Skeletal muscle tissue (tissue), 5 donors: ENCODE measurements at places on chromosomes 4 and X. TPM values are rescaled to one million over a fixed set of nuclear protein-coding genes. Genes with fewer than 3 reads are reported as not detected.

Gene CPZ
- total RNA-seq: 11.5 TPM

Gene TCEAL2
- total RNA-seq: not detected

Gene LETM1
- 32.4 TPM for total RNA-seq

Gene HS6ST2
- total RNA-seq: 19.8 TPM

Gene AADAT
- 2.1 TPM for total RNA-seq

Gene MAOB
- 1.0 TPM for total RNA-seq

Gene L1CAM
- total RNA-seq: 1.6 TPM

Gene PPP1R2C
- not detected for total RNA-seq

Gene C4orf36
- total RNA-seq: not detected

Gene TEX11
- total RNA-seq: not detected

Gene SMC1A
- total RNA-seq: 9.9 TPM

Gene PIN4
- 13.0 TPM for total RNA-seq

Gene ODAPH
- not detected for total RNA-seq

Gene ANKRD50
- 77.8 TPM for total RNA-seq

Gene TENT5D
- total RNA-seq: not detected

Gene ZXDB
- 6.3 TPM for total RNA-seq

Gene RENBP
- total RNA-seq: 5.7 TPM

Gene KLHL4
- total RNA-seq: 5.2 TPM

Gene ANXA10
- total RNA-seq: not detected

Gene HMX1
- not detected for total RNA-seq

Gene GABRQ
- total RNA-seq: 0.52 TPM

Gene ADGRG4
- under 0.01 TPM for total RNA-seq

Gene RIBC1
- total RNA-seq: 0.52 TPM

Gene EFHC2
- total RNA-seq: under 0.01 TPM

Gene PPARGC1A
- 12.5 TPM for total RNA-seq

Gene TLR10
- 0.52 TPM for total RNA-seq

Gene SMR3B
- total RNA-seq: not detected

Gene SH3RF1
- total RNA-seq: 13.6 TPM

Gene NUDT10
- 1.0 TPM for total RNA-seq

Gene ARX
- total RNA-seq: 0.52 TPM

Gene NRK
- total RNA-seq: 134 TPM

Gene CDKL2
- not detected for total RNA-seq

Gene CORIN
- total RNA-seq: 2.1 TPM

Gene ZGRF1
- 13.0 TPM for total RNA-seq

Gene EREG
- total RNA-seq: not detected
